ENCODE measurements at places on chromosomes 11 and 22. TPM values are rescaled to one million over a fixed set of nuclear protein-coding genes. Genes with fewer than 3 reads are reported as not detected.

GRCh38 chr11:35846874-35847273, 97.0 kb upstream of the LDLRAD3 start:
- DNase-seq, result no peak

Gene NUP98
- total RNA-seq, result 159 TPM

GRCh38 chr11:134398079-134398444, 14.0 kb downstream of the B3GAT1 start:
- DNase-seq, result no peak

Gene GLYAT
- 3.6 TPM for total RNA-seq

Gene VSIG10L2
- total RNA-seq, result not detected

- DNase-seq, result no peak
Observed at GRCh38 chr11:31913985-31914384, 102.9 kb upstream of the PAX6 start.

Gene PNPLA3
- total RNA-seq, result 0.80 TPM

DNA sequence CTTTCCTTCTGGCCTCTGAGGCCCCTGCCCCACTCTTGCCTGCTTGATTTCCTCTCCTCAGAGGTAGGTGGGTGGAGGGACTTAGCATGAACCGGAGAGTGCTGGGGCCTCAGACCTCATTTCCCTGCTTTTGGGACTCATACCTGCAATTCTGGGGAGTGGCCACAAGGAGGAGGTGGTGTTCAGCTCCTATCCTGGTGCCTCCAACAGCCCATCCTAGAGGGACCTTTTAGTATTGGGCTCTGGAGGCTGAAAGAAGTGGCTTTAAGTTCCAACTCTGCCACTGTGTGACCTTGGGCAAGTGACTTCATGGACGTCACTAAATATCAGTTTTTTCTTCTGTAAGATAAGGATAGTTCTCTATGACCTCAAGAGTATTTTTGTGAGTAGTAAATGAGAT, 98.6 kb downstream of the KIAA1671 start:
- no peak for DNase-seq

DNA sequence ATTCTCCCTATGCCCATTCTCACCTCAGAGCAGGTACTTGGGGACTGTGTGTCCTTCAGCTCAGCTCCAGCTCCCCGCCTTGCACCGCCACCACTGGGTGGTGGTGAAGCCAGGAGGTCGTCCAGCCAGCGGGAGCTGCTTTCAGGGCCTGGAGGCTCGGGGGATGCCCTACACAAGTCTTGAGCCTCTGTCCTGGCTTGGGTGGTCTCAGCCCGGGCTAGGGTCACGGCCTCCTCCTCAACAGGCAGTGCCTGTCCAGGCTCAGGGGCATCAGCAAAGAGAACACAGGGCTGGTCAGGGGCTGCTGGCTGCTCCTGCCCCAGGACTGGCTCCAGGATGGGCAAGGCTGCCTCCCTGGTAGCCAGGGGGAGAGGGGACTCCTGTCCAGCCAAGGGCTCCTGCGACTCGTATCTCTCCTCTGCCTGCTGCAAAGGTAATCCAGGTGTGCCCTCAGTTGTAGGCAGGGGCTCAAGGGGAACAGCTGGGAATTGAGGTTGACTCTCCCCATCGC, 12.2 kb downstream of the TNKS1BP1 start:
- DNase-seq, result no peak

DNA sequence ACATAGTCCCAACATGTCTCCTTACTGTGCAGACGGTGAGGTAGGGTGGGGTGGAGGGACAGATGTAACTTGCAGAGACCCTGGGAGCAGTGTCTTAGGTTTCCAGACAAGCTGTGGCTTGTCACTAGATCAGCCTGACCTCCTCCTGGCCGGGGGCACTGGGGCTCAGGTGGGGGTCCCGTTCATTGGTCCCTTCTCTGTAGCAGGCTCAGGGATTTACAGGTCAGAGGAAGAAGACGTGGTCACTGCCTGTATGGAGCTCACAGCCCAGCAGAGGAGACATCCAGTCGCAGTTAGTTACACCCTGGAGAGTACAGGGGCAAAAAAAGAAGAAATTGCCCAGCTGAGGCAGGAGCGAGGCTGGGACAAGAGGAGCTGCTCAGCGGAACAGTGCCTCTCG, 22.0 kb upstream of the TUB start:
- no peak for DNase-seq

Gene C11orf21
- total RNA-seq, result 0.10 TPM

DNA sequence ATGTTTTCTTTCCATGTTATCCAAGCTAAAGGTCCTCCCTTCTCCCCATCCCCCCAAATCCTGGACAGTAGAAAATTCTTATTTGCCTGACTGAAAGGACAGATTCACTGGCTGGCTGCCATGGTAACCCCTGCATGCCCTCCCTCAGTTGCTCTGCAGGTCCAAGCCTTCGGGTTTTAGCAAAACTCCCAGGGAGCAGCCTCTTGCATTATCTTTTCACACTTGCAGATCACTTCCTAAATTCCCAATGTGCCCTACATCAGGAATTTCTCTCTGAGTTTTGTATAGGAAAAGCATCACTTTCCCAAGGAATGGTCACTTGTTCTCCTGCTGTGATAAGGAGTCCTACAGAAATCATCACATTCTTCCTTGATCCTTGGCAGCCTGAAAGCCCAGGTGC, 75.0 kb upstream of the TENM4 start:
- no peak for DNase-seq

Gene TNNI2
- not detected for total RNA-seq

- no peak for DNase-seq
Observed at GRCh38 chr11:43573233-43573632, 107.3 kb upstream of the HSD17B12 start.

GRCh38 chr11:62497132-62497801, 49.3 kb downstream of the AHNAK start:
- peak; percentile 82 for DNase-seq

DNA sequence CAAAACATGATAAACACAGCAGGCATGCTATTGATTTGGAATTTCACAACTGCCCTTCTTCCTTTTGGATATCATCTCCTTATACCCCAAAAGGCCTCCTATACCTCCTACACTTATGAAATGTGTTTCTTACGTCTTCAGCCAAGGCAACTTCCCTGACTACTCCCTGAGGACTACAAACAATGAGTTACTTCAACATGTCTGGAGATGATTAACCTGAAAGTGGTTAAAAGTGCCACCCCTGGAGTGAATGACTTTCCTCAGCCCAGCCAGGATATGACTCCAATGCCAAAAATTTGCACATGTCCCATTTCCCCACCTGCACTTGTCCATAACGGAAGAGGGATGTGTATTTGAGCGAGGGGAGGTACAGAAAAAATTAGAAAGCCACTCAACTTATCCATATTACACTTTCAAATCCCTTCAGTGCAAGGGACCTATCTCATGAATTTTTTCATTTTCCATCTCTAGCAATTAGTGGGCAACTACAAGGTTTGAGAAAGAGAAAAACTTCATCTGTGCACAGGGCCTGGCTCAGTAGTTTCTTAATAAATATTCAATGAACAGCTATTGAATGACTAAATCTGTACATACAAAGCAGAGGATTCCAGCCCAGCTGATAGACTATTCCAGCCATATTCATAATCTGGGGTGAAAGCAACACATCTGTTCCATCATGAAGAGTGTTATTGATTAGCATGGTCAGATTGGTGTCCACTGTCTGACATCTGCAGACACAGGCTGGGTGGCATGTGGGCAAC, 36.8 kb downstream of the KIRREL3 start:
- peak; percentile 99 for DNase-seq

Gene OLFML1
- total RNA-seq, result not detected

Gene OR51B2
- not detected for total RNA-seq

DNA sequence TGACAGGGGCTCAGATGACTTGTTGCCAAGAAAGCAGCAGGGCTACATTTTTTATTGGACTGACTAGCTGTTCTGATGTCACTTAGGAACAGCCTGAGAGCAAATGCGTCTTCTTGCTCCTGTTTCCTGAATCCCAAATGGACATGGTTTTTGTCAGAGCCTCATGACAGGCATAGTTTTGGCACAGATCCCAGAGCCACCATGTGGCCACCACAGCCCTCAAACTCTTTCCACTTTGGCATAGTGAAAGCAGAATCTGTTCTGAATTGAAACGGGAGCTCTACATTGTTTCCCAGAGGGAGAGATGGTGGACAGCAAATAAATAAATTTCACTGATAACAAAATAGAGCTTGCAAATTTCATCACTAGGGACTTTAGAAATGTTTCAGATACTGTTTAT, 222.2 kb downstream of the C11orf87 start:
- no peak for DNase-seq

- peak; percentile 46 for DNase-seq
Observed at GRCh38 chr11:12376259-12377081, 901 bp upstream of the PARVA start.

Gene NLRP6
- not detected for total RNA-seq

DNA sequence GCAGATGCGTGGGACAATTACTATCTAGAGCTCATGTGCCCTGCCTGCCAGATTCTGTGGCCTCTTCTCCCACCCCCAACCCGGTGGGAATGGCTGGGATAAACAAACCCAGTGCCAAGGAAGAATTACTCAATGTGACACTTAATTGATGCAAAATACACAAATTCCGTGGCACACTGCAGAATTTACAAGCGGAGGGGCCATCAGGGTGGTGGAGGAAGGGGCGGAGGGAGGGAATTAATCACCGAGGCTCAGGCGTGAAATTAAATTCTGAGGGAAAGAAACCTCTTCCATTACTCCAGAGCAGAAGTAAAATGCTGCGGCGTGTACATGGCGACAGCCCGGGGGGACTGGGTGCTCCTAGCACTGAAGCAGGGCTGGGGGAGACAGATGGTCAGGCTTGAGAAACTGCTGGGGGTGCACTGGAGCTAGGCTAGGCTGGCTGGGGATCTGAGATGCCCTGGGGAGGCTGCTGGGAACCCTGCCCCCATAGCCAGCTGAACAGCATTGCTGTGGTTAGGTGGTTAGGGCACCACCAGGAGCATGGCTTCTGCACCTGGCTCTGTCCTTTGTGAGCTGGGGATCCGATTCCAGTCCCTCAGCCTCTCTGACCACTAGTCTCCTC, 200.6 kb downstream of the CEP164 start:
- DNase-seq, result peak; percentile 7

DNA sequence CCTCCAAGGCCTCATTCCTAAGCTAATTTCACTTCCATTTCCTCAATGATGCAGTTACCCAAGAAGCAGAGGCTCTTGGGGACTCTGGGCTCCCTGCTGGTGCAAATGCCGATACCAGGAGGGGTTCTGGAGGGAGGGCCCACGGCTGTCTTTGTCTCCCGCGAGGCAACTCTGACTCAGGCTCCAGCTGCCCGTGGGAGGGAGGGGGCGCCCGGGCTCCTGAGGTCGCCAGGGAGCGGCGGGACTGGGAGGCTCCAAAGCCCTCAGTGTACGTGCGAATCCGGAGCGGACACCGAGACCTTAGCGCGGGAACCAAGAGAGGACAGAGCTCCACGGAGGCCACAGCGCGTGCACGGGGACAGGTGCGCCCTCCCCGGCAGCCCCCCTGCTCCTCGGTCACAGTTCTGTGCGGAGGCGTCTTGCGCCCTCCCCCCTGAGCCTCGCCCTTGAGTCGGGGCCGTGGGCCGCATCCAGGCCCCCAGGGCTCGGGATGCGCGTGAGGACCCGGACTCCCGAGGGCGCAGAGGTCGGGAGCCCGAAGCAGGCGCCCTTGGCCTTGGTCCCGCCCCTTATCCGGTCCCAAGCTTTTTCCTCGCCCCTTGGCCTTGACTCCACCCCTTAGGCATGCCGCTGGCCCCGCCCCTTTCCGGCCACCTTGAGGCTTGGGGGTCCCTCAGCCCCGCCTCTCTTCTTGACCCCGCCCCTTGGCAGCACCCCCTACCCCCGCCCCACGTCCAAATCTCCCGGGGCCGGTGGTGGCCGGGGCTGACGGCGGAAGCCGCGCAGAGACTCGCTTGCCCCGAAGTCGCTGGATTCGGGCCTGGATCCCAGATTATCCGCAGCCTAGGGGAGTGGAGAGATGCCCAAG, 4.7 kb upstream of the SHISA8 start:
- DNase-seq, result peak; percentile 26

- peak; percentile 83 for DNase-seq
Observed at GRCh38 chr11:67564230-67564629, 19.4 kb upstream of the GSTP1 start.

DNA sequence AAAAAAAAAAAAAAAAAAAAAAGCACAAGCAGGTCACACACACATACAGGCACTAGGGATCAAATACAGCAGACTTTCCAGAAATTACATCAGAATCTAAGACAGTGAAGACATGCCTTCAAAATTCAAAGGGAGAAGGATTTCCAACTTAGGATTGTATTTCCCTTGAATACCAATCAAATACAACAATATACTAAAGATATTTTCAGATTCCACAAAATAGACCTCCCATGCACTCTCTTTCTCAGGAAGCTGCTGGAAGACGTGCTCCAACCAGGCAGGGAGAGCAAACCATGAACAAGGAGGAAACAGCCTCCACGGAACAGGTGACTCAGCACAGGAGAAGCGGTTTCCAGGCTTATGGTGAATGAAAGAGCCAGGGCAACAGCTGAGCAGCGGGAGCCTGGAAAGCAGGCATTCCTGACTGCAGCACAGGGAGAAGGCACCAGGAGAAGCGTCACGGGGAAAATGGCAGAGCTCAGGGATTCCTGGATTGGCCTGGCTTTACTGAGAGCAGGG, 32.0 kb downstream of the TMEM184B start:
- peak; percentile 86 for DNase-seq

Gene CNTN5
- total RNA-seq, result 0.10 TPM

- DNase-seq, result peak; percentile 22
Observed at GRCh38 chr22:49632199-49633009, 195.3 kb downstream of the BRD1 start.

GRCh38 chr11:103671143-103671651, 365.2 kb upstream of the DDI1 start:
- DNase-seq, result no peak

Gene PCNX3
- total RNA-seq, result 16.7 TPM

DNA sequence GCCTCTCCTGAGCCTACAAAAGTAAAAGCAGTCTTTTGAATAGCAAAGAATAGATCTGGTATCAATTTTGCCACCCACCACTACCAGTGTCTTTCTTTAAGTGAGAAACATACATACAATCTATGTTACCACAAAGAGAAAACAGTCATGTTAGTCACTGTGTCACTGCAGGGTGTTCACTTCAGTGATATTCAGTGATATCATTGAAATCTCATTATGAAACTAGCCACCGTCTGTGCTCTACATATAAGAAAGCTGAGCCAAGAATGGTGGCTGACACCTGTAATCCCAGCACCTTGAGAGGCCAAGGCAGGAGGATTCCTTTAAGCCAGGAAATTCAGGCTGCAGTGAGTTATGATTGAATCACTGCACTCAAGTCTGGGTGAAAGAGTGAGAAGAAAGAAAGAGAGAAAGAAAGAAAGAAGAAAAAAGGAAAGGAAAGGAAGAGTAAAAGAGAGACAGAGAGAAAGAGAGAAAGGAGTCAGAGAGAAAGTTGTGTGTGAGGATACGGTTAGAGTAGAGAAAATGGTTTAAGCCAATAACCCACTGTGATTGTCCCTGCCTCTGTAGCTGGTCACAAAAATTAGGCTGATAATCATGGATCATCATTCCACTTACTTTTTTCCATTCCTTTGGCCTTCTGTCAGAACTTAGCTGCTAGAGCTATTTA, 847.1 kb downstream of the FAM181B start:
- DNase-seq, result no peak

Measured in renal cortical epithelial cell (primary cell).